Kidney (tissue), 22 donors: ENCODE measurements at places on chromosomes 4 and X. TPM values are rescaled to one million over a fixed set of nuclear protein-coding genes. Genes with fewer than 3 reads are reported as not detected.

GRCh38 chr4:24675721-24676389, 91.5 kb upstream of the DHX15 start:
- no peaks in the 10 kb centered on the region for H3K27me3 ChIP-seq
- H3K4me1 ChIP-seq = no peaks in the 10 kb centered on the region

GBA3 gene
- 40.9 TPM for total RNA-seq

DNA sequence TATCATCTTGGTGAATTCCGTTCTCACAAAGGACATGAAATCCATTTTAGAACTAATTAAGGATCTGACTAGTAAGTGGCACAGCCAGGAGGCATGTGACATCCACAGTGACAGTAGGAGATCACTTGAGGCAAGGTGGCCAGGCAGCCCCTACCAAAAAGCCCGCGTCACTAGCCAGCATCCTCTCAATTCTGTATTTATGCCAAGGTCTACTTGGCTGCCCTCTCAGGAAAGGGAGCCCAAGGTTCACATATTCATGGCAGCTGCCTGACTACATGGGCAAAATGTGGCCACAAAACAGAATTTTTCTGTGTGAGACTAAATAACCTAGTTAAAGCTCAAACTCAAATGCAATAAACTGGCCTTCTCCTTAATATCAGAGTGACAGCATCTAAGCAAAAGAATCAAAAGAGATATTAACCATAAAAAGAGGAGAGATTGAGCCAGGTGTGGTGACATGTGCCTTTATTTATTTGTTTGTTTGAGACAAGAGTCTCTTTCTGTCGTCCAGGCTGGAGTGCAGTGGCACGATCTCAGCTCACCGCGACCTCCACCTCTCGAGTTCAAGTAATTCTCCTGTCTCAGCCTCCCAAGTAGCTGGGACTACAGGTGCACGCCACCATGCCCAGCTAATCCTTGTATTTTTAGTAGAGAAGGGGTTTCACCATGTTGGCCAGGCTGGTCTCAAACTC, 51.5 kb downstream of the SLC9A7 start:
- DNase-seq = no peak
- no peak overlapping the region for H3K4me3 ChIP-seq
- no peaks in the 10 kb centered on the region for H3K4me1 ChIP-seq
- peaks cover 2% of the 10 kb centered on the region for H3K27me3 ChIP-seq
- H3K27ac ChIP-seq = no peak overlapping the region

DNA sequence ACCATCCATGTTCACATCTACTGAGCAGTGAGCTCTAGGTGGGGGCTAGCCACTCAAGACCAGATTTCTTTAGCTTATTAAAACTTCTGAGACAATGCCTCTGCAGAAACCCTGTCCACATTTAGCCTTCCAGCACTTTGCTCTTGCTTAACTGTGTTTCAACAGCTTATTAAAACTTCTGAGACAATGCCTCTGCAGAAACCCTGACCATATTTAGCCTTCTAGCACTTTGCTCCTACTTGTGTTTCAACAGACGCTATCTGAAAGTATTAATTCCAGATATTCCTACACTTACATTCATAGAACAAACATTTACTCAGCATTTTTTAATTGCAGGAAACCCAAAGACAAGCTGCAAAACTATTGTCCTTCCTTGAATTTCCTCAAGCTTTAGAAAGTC, 91.9 kb downstream of the SEL1L3 start:
- H3K4me1 ChIP-seq = peaks cover 2% of the 10 kb centered on the region
- no peak for DNase-seq
- H3K27ac ChIP-seq = no peak overlapping the region
- H3K27me3 ChIP-seq = no peaks in the 10 kb centered on the region
- no peaks in the 10 kb centered on the region for H3K36me3 ChIP-seq
- H3K4me3 ChIP-seq = no peak overlapping the region

DNA sequence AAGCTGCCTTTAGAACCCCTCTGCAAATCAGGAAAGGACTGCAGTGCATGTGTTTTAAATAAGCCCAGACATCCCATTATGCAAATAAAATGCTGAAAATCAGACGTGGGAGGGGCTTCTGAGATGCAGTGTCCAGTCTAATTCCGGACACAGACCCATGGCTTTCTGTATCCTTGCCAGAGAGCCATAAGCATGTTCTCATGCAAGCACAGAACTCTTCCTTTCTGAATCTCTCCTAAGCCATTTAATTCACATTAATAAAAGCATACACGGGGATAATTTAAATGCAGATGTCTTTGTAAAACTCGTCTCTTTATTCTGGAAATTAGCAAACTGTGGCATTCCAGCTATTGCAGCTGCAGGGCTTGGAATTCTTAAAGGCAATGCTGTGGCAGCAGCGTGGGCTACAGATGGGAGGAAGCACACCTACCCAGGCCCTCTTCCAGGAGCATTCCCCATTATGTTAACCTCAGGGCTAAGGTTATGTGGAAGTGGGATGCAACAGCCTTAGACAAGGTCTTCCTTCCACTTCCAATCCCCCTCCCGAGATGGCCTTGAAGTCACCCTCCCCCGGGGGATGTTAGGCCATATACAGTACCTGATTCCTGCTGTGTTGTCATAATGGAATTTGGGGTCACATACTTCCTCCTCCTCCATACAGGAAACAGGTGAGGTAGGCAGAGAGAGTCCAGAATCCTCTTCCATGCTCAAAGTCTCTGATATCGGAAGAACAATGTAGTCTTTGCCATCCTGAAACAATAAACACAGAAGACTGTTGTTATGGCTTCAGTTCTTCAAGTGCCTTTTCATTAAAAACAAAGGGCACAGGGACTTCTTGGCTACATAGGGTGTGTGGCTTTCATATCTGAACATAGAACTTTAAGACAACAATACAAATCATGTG, 38.1 kb downstream of the KDR start:
- H3K27me3 ChIP-seq = no peaks in the 10 kb centered on the region
- no peaks in the 10 kb centered on the region for H3K4me1 ChIP-seq
- no peak for DNase-seq
- no peak overlapping the region for H3K27ac ChIP-seq
- no peaks in the 10 kb centered on the region for H3K36me3 ChIP-seq
- no peak overlapping the region for H3K4me3 ChIP-seq

DNA sequence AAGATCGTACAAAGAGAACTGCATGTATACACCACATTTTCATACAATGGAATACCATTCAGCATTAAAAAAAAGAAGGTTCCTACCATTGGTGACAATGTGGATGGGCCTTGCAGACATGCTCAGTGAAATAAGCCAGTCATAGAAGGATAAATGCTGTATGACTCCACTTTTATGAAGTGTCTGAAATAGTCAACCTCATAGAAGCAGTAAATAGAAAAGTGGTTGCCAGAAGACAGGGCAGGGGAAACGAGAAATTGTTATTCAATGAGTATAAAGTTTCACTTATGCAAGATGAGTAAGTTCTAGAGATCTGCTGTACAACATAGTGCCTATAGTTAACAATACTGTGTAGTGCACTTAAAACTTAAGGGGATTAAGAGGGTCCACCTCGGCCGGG, 257.5 kb upstream of the FTHL17 start:
- H3K36me3 ChIP-seq = no peaks in the 10 kb centered on the region
- no peak overlapping the region for H3K4me3 ChIP-seq
- H3K27me3 ChIP-seq = no peaks in the 10 kb centered on the region
